ENCODE measurements at places on chromosomes 7 and 10.

- no peak for DNase-seq
Observed at GRCh38 chr7:2105280-2105679, 127.5 kb downstream of the MAD1L1 start.

DNA sequence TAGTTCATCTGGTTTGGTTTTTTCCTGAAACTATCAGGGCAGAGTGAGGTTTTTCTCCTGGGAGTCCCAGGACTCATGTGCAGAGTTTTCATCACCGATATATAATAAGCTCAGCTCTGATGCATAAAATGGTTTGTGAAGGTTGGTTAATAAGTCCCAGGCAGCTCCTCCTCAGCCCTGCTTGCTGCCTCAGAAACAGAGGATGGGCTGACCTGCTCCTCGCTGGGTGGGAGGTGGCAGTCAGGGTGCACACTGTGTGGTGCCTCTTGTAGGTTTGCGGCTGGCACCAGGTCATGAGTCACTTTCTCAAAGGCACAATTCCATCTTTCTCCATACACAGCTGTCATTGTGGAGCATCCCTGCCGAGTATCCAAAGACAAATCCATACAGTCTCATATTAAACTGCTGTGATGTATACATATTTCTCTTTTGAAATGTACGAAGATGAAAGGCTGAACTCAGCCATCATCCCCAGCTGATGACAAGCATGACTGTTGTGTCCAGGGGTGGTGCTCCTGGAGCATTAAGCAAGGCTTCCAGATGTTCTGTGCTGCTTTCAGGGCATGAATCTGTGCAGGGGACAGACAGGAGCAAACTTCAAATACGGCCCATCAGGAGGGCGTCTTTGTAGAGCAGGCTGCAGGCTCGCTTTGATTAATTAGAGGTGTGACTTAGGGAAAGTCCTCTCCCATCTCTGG lies 125.7 kb upstream of the NPS start:
- DNase-seq, result no peak

DNA sequence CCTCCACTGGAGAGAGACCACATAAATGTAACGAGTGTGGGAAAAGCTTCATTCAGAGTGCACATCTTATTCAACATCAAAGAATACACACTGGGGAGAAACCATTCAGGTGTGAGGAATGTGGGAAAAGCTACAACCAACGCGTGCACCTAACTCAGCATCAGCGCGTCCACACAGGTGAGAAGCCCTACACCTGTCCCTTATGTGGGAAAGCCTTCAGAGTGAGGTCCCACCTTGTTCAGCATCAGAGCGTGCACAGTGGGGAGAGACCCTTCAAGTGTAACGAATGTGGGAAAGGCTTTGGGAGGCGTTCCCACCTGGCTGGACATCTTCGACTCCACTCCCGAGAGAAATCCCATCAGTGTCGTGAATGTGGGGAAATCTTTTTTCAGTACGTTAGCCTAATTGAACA lies 20.6 kb downstream of the FAM200A start:
- no peak for DNase-seq

DNA sequence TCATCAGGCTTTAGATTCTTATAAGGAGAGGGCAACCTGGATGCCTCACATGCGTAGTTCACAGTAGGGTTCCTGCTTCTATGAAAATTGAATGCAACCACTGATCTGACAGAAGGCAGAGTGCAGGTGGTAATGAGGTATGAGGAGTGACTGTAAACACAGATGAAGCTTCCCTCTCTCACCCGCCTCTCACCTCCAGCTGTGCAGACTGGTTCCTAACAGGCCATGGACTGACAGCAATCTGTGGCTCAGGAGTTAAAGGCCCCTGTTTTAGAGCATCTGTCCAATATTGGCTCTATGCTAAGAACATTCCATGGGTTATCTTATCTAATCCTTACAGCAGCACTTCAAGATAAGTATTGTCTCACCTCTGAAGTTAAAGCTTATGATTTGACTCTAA lies 213.5 kb upstream of the NRP1 start:
- DNase-seq, result no peak

GRCh38 chr7:125184801-125185200 lies 255.2 kb upstream of the POT1 start:
- no peak for DNase-seq

DNA sequence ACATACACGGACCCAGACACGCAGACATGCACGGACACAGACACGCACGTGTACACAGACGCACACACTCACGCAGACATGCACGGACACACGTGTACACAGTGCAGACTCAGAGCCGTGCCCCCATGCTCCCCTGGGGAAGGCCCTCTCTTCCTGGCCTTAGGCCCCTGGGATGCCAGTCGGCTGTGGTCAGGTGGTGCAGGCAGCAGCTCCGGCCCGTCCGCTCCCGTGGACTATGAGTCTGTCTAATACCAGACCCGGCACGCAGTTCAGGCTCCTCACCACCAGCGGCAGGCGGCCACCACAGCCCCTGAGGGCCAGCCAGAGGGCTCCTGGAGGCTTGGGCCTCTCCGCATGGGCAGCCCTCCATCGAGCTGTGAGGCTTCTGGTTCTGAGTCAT lies 52.0 kb upstream of the NKX6-2 start:
- no peak for DNase-seq

Measured in DMS 273 treated with DMSO at 0.1 percent for 48 hours (cell line).